Panc1 (cell line): ENCODE measurements at places on chromosomes 2 and 18.

DNA sequence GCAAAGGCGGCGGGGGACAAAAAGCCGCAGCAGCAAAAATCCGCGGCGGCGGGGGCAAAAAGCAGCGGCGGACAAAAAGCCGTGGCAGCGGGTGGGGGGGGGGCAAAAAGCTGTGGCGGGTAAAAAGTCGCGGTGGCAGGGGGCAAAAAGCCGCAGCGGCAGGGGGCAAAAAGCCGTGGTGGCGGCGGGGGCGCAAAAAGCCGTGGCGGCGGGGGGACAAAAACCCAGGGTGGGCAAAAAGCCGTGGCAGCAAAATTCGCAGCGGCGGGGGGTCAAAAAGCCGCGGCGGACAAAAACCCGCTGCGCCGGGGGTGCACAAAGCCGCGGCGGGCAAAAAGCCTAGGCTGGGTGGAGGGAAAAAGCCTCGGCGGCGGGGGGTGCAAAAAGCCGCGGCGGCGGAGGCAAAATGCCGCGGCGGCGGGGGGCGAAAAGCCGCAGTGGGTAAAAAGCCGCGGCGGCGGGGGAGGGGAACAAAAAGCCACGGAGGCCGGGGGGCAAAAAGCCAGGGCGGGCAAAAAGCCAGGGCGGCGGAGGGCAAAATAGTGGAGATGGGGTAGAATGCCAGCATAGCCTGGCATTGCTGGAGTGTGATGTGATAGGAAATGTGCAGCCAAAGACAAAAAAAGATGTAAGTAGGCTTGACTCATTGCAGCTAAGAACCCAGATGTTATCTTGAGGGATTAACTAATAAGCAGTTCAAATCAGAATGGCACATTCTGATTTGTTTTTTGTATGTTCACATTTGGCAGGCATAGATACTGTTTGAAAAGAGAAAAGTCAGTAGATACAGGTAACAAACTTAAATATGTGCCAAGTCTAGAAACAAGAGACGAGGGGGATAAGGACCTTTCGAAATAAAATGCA is 1076.3 kb downstream of the RPIA start:
- DNase-seq: no peak

DNA sequence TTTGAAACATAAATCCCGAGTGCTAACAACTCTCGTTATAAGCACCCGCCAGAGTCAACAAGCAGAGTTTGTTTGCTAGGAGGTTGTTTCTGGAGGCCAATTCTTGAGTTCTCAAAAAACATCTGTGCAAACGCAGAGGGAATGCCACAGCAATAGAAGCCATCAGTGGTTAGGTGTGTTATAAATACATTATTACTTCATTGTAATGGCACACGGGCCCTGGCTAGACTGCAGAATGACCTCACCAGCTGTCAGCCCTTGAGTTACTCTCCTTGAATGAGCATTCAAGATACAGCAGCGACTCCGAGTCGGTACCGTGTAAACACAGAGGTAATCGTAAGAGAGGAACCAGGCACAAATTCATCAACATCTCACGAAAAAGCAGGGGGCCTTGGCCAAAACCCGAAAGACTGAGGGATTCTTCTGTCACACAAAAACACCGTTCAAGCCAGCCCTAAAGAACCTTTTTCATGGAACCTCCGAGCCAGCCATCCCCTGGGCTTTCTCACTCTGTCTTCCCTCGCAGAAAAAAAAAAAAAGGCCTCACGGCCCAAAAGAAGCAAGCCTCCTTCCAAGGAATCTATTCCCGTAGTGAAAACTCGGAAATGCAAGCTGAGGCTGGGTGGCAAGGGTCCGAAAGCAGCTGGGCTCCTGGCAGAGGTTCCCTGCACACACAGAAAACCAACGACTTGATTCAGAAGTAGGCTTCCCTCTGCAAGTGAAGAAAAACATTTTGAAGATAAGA is 133.7 kb upstream of the MEIS1 start:
- DNase-seq: no peak

DNA sequence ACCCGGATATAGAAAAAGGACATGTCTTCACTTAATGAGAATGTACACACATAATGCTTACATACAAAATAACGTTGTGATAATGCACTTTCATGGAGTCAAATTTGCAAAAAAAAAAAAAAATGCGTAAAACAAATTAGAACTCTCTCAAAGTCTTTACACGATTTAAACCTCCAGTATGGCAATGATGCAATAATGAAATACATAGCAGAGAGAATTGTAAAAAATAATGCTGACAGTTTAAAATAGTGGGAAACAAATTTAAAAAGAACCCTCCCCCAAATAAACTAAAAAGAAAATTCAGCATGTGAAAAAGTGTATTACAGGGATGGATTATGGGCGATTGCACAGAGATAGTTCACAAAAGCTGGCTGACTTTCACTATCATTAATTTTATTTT is 46.6 kb upstream of the FHL2 start:
- no peak for DNase-seq

DNA sequence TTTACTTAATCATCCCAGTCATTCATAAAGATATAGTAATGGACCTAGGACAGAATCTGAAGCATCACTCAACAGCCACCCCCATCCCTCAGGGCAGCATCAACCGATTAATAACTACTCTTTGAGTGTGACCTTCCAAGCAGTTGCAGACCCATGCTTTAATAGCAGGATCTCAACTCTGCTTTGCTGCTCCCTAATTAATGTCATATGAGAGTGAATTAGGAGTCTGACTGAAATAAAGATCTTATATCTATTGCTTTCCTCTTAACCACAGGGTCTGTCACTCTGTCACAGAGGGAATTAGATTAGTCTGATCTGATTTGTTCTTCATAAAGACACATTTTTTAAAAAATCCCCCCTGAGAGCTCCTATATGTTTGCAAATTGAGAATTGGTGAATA is 46.1 kb upstream of the LRP1B start:
- DNase-seq: no peak

GRCh38 chr2:29263886-29264285 is 148.7 kb downstream of the CLIP4 start:
- no peak for DNase-seq

DNA sequence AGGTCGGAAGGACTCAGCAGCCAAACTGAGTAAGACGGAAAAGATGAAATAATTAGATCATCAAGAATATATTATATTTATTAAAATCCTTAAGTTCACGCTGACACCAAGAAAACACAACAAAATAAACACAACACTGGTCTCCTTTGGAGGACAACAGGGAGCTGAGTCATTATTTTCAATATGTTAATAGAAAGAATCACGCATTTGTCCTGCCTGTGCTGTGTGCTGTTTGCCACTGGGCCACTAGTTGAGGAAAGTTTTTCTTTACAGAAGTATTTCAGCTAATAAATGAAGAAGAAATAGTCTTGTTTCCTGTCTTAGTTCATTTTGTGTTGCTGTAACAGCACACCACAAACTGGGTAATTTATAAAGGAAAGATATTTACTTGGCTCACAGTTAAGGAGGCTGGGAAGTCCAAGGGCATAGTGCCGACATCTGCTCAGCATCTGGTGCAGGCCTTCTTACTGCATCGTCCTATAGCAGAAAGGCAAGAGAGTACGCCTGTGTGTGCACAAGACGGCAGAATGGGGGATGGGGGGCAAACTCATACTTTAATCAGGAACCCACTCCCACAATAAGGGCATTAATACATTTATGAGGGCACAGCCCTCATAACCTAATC is 88.0 kb downstream of the TCF7L1 start:
- DNase-seq: no peak

GRCh38 chr2:3460831-3461800 is 58.2 kb downstream of the ADI1 start:
- DNase-seq: no peak

DNA sequence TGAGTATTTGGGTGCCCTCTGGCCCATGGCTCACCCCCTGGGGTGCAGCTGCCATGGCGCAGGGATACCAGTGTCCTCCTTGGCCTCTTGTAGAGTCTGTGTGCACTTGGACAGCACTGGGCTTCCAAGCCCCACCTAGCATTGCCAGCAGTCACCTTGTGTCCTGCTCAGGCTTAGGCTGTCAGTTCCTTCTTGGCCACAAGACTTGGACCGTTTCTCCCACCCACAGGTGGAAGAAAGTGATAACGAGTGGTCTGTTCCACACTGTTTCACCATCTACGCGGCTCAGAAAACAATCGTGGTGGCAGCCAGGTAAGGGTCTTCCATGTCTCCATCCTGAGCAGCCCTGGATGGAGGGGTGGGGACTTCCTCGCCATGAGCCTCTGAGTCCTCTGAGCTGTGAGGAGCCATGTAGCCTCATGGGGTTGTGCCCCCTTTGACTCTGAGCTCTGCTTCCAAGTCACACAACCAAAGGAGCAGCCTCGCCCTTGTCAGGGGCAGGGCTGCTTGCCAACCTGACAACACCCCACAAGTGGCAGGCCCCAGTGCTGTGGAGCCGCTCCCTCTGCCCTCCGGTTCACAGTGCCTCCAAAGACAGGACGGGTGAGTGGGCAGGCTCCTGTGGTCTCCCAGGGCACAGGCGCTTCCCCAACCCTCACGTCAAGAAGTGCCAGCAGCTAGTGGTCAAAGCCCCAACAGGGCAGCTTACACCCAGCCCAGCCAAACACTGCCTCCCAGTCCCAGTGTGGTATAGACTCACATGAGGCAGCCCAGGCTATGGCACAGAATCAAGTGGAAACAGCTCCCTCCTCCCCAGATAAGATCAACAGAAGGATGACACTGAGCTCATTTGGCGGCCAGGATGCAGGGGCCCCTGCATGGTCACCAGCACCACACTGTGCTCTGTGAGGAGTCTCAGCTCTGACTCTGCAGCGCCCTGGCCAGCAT is 18.4 kb downstream of the STK25 start:
- no peak for DNase-seq
